ENCODE measurements at places on chromosomes 3 and 15.

- DNase-seq: no peak
These were observed 57.4 kb upstream of the MYZAP start for GRCh38 chr15:57534281-57534680.

DNA sequence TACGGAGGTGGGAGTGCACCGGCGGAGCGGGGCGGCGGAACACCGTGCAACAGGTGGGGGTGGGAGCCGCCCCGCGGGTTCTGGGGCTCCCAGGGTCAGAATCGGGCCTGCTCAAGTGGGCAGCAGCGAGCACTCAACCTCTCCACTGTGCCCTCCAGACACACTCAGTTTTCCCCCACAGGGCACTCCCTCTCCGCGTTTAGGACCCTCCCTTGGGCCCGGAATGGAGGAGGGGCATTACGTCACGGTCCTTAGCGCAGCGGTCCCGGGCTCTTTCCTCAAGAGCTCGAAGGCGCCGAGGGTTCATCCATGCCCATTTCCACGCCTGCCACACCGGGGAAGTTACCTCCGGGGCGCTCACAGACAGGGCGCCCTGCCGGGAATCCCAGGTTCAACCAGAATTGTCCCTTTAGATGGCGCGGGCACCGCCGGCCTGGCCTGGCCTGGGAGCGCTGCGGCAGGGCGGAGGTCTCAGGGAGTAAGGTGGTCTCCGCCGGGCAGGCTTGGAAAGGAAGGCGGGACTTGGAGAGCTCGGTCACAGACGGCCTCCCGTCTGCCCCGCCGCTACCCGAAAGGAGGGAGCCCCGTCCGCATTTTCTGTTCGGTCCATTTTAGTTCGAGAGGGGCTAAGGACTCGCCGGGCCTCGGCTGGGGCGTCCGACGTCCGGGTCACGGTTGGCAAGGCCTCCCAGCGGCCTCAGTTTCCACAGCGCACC is 5.1 kb downstream of the RNU6-1 start:
- DNase-seq: no peak

DNA sequence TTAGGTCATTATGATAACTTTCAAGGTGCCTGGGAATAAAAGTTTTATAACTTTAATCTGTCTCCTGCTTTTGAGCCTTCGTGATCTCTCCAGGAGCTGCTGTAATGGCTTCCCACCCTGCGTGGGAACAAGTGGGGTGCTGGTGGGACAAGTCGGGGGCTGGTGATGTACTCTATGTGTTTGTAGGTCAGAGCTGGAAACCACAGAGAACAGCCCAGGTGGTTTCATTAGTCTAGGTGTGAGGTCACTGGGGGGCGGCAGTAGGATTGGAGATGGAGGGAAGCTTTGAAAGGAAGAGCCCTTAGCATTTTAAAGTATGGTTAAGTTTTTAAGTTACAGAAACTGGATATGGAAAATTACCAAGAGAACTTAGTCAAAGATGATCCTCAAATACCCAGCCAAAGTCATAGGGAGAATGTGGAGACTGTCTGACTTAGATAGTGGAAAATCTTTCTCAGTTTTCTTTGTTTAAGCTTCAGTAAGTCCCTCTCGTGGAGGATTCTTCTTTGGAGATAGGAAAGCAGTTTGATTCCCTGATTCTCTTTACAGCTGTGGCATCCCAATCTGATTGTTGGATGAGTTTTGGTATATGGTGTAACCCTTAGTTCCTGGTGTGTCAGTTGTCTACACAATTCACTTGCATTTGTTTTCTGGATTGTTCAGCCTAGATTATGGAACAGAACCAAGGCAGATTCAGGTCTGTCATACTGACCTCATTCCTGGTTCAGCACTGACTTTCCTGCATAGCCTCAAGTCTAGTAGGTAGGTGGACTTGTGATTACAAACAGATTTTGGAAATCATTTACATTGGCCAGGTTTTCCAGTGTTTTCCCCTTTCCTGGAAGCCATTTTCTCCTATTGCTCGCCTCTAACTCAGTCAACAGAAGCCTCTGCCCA is 115.6 kb downstream of the FNDC3B start:
- no peak for DNase-seq

DNA sequence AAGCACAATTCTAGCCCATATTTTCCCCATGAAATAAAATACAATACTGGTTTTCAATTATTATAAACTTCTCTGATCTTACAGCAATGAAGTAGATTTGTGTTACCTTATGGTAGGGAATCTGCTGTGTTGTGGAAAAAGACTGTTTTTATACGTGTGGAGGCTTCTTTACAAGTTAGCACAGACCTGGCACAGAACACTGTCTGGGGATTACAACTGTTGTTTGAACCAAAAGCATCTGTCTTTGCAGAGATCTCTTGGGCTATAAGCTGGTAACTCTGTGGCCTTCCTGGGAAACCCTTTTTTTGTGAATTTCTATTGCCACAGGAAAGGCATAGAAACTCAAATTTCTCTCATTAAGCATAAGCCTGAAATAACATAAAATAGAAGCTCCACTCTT is 581.9 kb downstream of the TUSC7 start:
- DNase-seq: no peak

GRCh38 chr15:42879443-42879842 is 41.1 kb downstream of the TTBK2 start:
- no peak for DNase-seq

GRCh38 chr3:4938281-4938982 is 40.8 kb upstream of the BHLHE40 start:
- DNase-seq: no peak

- DNase-seq: no peak
These were observed 52.2 kb downstream of the EXOG start for GRCh38 chr3:38548154-38548931.

GRCh38 chr15:101207867-101208288 is 44.0 kb downstream of the CHSY1 start:
- DNase-seq: no peak

DNA sequence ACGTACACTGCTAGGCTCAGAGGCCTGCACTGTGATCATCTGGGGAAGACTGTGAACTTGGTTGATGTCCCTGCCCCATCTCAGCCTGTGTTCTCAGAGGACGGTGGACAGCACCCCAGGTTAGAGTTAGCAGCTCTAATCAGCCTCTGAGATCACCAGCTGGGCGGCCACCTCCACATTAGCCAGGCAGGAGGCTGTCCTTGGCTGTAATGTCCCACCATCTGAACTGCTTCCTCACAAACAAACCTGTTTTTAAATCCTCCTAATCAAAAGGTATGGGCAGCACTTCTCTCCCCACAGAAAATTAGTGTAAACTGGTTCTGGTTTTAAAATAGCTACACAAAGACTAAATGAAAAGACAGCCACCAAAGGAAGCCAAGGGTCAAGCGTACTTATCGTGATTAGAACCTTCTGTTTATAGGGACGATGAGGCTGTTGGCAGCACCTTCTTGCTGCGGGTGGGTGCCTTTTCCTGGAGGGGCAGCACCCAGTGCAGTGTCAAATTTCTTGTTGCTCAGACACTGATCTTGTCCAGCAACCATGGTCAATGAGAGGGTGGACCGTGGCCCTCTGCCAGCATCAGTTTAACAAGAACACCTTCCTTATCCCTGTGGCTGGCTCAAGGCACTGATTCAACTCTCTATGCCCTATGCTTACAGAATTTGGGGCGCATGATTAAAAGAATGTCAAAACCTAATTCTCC is 24.6 kb downstream of the ACSBG1 start:
- no peak for DNase-seq

DNA sequence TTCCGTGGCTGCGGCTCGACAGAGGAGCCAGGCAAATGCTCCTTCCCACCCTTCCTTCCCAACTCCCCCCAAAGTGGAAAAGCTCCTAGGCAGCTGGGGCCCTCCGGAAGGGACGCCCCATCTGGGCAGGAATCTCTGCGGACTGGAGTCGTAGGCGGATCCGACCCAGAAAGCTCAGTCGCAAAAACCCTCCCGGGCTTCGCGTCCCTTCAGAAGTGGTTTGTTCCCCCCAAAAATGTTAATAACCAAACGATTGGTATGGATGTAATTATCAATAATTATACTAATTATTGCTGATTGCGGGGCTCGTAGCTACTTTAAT is 3.8 kb downstream of the RNU6-1 start:
- DNase-seq: no peak

DNA sequence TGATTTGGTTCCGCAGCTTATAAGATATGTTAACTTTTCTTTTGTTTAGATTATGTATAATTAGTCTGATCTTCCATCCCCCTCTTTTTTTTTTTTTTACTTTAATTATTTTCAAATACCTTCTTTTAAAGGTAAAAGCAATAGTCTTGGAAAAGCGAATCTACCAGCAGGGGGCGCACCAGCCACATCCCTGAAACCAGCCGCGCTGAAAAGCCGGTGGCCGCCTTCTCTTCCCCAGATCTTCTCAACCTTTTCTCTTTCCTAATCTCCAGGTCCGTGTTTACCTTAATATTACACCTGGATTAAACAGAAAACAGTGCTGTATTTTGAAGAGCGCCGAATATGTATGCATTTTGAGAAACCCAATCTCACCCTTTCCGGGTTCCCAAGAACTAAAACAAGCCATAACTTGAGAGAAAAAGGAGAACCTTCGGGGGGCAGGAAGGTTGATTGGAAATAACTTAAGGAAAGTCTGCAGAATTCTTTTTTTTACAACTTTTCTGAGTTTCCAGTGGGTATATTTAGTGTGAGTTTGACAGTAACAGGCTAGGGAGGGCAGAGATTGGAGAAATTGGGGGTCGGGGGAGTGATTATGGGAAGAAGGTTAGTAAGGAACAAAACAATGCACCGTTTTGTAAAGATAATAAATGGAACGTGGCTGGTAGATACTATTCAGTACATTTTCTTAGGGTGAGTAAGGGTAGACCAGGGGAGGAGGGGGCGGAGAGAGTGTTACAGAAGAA is 2.0 kb upstream of the SOX2 start:
- DNase-seq: peak; percentile 71

DNA sequence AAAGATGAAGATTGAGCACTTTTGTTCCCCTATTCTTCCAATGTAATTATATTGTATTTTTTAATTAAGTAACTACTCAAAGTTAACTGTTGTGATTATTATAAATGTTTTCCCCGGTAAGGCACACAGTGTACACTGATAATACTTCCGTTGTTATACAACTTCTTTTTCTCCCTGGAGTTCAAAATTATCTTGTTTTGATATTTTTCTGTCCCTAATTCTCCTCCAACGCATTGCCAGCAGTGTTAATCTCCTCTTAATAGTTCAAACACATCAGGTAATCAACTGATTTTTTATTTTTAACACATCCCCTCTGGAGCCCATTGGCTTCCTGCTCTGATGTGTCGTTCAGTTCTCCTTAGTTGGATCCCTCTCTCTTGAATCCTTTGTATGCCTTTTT is 32.3 kb upstream of the MFSD1 start:
- DNase-seq: no peak

- DNase-seq: no peak
These were observed 24.9 kb downstream of the CX3CR1 start for GRCh38 chr3:39254806-39255449.

GRCh38 chr3:61718565-61718964 is 157.2 kb downstream of the PTPRG start:
- DNase-seq: no peak

GRCh38 chr3:158313338-158313927 is 203.5 kb downstream of the RSRC1 start:
- DNase-seq: peak; percentile 23

DNA sequence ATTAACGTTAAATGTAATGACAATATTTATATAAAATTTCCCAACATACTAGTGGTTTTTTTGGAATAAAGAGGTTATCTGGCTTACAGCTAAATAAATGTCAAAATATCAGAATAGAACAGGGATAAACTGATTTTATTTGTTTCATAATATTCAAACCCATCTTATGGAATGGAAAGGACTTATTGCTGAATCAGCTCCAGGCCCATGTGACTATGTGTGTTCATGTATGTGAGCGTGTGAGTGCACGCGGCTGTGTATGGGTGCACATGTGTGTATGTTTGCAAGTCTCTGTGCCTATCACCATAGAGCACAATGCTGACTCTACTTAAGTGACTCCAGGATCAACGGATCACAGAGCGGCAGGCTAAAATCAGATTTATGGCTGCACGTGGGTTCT is 392.3 kb upstream of the GRM7 start:
- DNase-seq: no peak

DNA sequence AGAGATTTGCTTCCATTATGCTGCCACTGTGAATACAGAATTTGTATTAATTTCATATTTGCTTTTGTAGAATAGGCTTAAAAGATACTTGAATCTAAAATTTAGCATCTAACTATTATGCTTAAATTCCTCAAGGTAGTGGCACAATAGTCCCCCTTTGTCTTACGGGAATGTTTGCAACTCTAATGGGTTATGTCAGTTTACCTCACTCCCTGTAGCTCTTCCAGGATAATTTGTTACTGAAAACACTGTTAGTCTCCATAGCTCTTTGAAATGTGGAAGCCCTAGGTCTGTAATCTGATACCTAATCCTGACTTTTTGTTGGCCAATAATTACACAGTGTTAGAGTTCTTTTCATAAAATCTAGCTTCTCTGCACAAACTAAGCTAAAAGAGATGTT is 433.4 kb downstream of the PYDC2 start:
- no peak for DNase-seq

- DNase-seq: no peak
These were observed 58.9 kb downstream of the ZNF148 start for GRCh38 chr3:125316246-125316645.

DNA sequence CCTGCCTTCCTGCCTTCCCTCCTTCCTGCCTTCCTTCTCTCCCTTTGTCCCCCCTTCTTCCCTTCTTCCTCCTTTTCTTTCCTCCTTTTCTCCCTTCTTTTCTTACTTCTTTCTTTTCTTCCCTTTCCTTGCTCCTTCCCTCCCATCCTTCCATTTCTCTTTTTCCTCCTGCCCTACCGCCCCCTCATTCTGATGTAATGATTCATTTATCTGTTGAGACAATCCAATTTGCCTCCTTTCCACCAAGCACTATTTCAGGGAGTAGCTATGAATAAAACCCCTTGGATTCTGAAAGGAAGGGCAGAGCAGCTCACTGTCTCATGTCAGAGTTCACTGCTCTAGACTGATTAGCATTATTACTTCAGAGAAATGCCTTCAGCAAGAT is 462.6 kb downstream of the PDCD6IP start:
- DNase-seq: no peak

- no peak for DNase-seq
These were observed 33.5 kb upstream of the ACKR4 start for GRCh38 chr3:132563420-132564069.

GRCh38 chr15:66662522-66662921 is 39.5 kb upstream of the SMAD6 start:
- no peak for DNase-seq

DNA sequence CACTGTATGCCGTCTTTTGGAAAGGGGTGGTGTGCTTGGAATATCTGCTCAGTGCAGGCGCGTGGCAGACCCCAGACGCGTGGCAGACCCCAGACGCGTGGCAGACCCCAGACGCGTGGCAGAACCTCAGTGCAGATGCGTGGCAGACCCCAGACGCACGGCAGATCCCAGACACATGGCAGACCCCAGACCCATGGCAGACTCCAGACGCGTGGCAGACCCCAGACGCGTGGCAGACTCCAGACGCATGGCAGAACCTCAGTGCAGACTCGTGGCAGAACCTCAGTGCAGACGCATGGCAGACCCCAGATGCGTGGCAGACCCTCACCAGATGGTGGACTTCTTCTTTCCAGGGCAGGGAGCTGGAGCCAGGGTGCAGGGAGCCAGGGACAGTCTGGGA is 637 bp upstream of the MUC4 start:
- DNase-seq: no peak
